ENCODE measurements at places on chromosomes 11 and 22.

- no peak for DNase-seq
Observed at GRCh38 chr22:49712195-49712791, 115.4 kb downstream of the BRD1 start.

- DNase-seq: no peak
Observed at GRCh38 chr11:30478923-30479322, 107.2 kb downstream of the MPPED2 start.

- no peak for DNase-seq
Observed at GRCh38 chr11:66885950-66886440, 29.1 kb downstream of the LRFN4 start.

- no peak for DNase-seq
Observed at GRCh38 chr11:90344546-90344945, 121.7 kb upstream of the CHORDC1 start.

DNA sequence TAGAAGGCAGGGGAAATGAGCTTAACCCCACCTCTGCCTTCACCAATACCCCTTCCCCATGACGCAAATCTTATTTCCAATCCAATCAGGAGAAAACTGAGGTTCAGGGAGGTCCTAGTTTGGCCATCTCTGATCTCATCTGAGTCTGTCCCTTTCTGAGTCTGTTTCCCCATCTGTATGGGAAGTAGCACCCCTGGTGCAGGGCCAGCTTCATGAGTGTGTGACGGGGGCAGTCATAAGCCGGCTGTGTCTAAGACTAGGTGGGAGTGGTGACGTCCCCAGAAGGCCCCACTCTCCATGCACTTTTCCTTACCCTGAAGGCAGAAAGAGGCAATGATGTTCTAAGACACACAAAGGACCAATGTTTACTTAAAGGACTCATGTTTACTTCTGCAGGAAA is 72.3 kb downstream of the MN1 start:
- no peak for DNase-seq

DNA sequence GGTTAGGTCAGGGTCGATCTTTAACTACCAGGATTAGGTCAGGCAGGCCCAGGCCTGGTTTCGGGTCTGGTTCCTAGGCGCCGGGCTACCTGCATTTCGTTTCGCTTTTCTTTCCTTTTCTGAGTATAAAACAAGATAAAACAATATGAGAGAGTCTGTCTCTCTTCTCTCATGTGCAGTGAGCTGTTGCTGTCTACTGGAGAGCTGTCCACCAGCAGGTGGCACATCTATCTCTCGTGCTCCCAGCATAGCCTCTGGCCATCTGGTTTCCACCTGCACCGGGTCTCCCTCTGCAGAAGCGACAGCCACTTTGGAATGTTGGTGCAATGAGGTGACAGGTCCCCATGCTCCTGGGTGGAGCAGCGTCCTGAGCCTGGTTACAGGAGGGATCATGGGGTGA is 27.6 kb downstream of the RIBC2 start:
- peak; percentile 1 for DNase-seq

- DNase-seq: no peak
Observed at GRCh38 chr11:109856928-109857327, 236.3 kb upstream of the ZC3H12C start.

GRCh38 chr11:47067401-47067800 is 109.3 kb downstream of the ARFGAP2 start:
- DNase-seq: no peak

GRCh38 chr11:15969281-15969680 is 387.1 kb downstream of the SOX6 start:
- no peak for DNase-seq

GRCh38 chr22:20212754-20213699 is 55.1 kb downstream of the RTN4R start:
- no peak for DNase-seq

GRCh38 chr11:116644201-116644940 is 128.4 kb downstream of the BUD13 start:
- no peak for DNase-seq

DNA sequence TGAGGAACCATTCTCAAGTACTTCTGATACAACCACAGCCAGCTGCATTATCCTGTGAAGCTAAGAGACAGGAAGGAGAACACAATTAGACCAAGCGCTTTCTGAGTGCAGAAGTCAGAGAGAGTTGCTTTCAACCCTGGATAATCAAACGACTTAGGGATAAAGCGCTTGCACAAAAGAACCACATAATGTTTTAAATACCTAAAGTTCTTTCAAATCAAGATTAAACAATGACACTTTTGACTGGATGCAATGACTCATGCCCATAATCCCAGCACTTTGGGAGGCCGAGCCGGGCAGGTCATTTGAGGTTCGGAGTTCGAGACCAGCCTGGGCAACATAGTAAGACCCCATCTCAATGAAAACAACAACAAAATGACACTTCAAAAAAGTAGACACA is 145.1 kb downstream of the SWAP70 start:
- DNase-seq: no peak

DNA sequence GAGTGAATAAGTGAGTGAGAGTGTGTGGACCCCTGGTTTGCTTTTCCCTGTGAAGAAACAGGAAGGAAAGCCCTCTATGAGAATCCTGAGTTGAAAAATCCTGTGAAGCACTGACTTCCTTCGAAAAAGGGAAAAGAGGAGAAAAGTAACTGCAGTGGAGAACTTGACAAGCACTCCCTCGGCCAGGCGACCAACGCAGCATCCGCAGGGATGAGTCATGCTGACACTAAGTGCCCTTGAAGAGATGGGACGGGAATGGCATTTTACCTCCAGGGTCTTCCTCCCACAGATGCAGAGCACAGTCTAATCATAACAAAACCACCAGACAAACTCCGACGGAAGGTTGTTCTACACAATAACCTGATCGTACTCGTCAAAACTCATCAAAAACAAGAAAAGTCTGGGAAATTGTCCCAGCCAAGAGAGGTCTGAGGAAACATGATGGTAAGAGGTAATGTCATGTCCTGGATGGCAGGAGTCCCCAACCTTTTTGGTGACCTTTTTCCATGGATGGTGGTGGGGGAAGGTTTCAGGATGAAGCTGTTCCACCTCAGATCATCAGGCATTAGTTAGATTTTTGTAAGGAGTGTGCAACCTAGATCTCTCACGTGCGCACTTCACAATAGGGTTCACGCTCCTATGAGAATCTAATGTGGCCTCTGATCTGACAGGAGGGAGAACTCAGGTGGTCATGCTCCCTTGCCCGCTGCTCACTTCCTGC is 132.2 kb upstream of the B3GAT1 start:
- no peak for DNase-seq

- DNase-seq: no peak
Observed at GRCh38 chr22:19957445-19957844, 15.8 kb upstream of the TXNRD2 start.

- DNase-seq: no peak
Observed at GRCh38 chr22:38829485-38829884, 14.3 kb downstream of the NPTXR start.

DNA sequence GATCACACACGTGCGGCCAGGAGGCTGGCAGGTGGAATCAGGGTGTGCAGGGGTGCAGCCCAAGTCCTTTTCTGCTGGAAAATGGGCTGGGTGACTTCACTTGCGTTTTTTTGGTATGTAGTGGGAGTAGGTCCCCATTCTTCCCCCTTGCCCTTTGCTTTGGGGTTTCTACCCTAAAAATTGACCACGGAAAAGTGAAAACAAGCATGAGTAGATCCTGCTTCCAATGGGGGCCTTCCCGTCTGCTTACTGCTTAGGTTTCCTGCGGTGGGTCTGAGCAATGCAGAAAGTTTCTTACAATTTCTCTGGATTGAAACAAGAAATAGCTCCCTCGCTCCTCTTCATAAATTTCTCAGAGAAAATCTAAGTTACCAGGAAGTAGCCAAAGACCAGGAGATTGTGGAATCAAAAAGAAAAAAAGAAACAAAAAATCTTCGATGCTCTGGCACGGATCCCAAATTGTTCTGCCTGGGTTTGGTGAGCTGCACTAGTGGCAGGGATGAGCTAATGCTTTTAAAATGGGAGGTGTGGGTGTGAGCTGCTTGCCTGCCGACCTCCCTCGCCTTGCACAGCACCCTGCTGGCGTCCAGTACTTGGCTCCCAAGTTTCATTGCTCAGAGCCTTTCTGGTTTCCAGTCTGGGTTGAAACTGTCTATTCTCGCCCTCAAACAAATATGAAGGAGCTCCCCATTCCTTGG is 2.4 kb downstream of the TIMP3 start:
- no peak for DNase-seq

GRCh38 chr22:38645430-38645829 is 10.8 kb downstream of the FAM227A start:
- DNase-seq: no peak
